ENCODE measurements at places on chromosomes 6 and 20.

- DNase-seq: no peak
Observed at GRCh38 chr6:53483423-53484353, 61.2 kb downstream of the GCLC start.

DNA sequence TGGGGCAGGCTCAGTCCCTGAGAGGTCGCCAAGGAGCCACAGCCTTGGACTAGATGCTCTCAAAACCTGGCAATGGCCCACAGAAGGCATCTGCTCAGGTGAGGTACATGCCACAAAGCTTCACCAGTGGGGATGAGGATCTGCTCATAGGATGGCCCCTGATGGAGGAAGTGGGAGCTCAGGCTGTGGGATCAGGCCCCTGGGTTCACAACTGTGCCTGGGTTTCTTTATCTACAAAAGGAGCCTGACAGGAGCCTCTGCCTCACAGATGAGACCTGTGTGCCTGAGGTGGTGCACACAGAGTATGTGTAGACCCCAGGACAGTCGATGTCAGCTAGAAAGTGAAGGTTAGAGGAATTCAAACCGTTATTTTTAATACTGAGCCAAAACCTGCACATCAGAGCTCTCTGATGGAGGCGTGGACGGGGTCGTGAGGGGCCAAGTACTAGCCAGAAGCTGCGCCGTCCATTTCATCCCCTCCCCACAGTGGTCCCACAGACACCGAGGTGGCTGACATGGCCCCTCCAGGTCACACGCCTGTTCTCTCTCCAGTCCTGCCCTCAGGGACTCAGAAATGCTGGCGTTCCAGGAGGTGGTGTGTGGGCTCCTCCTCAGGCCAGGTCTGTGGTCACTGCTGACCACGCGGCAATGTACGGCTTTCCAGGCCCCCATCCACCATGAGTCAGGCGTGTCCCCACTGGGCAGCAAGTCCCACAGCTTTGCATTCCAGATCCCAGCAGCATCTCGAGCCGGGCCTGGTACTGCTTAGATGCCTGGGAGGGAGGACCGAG, 33.3 kb downstream of the NTSR1 start:
- DNase-seq: no peak

DNA sequence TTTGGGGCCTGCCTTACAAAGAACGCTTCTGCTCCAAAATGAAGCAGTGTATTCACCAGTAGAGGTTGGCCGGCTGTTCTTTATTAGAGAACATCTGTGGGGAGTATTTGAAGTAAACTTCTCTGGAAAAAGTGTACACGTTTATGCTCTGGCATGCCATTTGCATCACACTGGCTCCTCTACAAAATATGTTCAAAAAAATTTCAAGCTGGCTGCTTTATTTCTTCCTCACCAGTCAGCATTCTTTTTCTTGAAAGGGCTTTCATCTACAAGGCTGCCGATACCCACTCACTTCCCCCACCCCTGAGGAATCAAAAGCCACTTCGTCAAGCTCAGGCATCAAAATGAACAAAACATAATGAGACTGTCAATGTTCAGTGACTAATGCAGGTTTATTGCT, 294.1 kb downstream of the TFAP2B start:
- DNase-seq: no peak

- DNase-seq: peak; percentile 51
Observed at GRCh38 chr6:135088281-135088680, 33.7 kb upstream of the HBS1L start.

DNA sequence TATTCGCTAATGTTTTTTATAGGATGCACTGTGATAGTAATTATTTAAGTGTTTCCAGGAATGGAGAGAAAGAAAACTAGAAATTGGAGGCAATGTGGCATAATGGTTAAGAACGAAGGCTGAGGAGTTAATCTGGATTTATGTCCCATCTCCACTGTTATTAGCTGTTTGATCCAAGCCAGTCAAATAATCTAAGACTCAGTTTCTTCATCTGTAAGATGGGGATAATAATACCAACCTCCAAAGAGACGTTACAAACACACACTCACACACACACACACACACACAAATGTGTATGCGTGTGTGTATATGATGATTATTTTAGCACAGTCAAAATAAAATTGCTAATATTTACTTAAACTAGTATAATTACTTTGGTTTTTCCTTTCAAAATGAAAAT, 36.9 kb upstream of the TPD52L1 start:
- no peak for DNase-seq

GRCh38 chr20:63808964-63809674, 21.9 kb downstream of the ZBTB46 start:
- DNase-seq: no peak

DNA sequence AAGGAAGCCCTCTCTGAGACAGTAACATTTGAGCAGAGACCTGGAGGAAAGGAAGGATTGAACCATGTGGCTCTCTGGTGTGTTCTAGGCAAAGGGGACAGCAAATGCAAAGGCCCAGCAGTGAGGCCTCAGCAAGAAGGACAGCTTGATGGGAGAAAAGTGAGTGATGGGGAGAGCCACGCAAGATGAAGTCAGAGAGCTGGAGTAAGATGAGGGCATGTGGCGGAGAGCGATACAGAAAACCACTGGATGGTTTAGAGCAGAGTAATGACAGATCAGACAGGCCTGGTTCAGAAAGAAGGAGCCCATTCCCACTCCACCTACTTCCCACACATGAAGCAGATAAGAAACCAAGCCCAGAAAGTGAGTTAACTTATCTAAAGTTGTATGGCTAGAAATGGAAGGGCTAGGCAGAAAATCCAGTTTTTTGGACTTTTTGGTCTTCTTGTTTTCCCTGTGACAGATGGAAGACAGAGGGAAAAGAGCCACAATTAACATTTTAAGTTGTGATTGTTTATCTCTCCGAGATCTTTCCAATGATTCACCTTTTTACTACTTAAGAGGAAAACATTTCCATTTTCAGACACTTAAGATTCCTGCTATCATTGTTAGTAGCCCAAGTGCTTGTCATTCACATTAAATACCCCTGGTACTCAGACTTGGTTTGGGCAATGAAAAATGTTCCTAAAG, 723 bp upstream of the SNPH start:
- no peak for DNase-seq

- peak; percentile 39 for DNase-seq
Observed at GRCh38 chr6:108492131-108492766, 68.5 kb upstream of the FOXO3 start.

DNA sequence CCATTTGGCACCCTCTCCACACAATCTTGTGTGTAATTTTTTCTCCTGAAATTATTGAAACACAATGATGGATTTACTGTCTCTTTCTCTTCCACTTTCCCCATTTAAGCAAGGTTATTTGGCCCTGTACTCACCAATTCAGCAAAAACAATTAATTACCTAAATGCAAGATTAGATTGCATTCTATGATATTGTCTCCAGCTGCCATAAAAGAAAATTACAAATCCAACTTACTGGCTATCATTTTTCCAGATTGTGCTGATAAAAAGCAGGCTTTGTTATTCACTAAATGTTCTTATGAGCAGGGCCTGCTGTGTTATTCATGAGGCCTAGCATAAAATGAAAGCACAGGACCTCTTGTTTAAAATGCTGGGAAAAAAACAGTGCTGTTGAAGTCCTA, 95.8 kb upstream of the IRAK1BP1 start:
- no peak for DNase-seq

- DNase-seq: no peak
Observed at GRCh38 chr6:7317538-7317937, 4.5 kb upstream of the SSR1 start.

- no peak for DNase-seq
Observed at GRCh38 chr6:168948002-168948401, 305.6 kb downstream of the THBS2 start.

- DNase-seq: peak; percentile 37
Observed at GRCh38 chr6:143536461-143536865, 24.9 kb upstream of the FUCA2 start.

DNA sequence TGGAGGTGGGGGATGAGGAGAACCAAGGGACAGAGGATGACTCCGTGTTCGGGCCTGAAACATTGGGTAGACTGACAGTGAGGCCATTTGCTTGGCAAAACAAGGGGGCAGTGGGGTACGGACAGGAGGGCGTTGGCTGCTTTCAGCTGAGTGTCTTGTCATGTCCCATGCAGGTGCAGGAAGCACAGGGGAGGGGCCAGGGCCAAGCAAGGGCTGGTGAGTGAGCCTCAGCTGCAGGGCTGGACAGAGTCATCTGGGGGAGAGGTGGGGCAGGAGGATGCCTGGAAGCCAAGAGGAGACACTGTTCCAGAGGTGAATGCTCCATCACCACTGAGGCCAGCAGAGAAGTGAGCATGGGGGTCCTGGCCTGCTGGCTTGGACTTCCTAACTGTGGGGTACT, 78.4 kb downstream of the ERMARD start:
- DNase-seq: no peak

DNA sequence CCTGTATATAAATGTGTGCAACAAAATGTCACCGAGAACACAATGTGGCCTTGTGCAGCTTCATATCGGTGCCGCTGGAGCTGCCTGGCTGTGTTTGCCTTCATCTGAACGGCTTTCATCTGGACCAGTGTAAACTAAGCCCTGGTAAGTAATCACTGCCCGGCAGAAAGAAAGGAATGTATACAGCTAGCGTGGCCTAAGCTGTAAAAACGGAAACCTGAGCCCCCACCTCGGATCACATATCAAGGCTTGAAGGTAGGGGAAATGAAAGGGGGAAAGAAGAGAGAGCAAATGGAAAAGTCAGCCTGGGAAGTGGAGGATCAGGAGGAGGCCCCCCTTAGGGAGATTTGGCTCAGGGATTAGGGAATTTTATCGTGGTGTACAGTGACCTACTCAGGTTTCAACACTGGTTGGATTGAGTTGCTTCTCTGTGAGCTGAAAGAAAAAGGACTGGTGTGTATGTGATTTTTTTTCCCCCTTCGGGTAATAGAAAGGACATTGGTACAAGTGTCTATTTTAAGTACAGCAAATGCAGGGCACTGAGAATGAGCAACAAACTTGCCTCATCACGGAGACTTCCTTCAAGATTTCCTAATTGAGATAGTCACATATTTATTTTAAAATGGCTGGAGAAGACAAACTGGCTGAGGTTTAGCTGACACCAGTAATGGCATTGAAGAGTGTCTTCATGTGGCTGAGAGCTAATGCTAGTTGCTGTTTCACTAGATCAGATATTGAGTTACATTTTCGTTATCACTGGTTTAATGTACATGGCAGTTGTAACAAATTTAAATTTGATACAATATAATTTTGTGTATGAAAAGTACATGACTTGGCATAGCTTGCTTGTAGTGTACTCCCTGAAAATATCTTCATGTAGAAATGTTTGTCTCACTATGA, 3.5 kb downstream of the SOBP start:
- peak; percentile 62 for DNase-seq
